Stimulated activated CD8-positive, alpha-beta memory T cell treated with anti-CD3 and anti-CD28 coated beads, Interleukin-7, amount 100 ng/mL, for 1 hour (primary cell): ENCODE measurements at places on chromosomes 7 and 10.

DNA sequence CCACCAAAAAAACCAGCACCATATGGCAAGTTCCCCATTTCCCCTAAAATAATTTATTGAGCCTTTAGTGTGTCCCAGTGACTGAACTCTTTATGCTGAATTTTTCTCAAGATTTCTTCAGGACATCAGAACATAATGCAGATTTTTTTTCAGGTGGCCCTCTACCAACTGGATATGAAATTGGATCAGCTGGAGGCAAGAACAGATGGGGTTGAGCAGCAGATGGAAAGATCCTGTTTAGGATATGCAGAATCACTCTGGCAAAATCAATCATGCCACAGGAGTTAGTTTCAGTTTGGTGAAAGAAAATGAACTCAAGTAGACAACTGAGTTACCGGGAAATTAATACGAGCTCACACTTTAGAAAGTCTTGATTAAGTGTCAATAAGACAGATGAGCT is 761.5 kb upstream of the C7orf33 start:
- no peak for DNase-seq

DNA sequence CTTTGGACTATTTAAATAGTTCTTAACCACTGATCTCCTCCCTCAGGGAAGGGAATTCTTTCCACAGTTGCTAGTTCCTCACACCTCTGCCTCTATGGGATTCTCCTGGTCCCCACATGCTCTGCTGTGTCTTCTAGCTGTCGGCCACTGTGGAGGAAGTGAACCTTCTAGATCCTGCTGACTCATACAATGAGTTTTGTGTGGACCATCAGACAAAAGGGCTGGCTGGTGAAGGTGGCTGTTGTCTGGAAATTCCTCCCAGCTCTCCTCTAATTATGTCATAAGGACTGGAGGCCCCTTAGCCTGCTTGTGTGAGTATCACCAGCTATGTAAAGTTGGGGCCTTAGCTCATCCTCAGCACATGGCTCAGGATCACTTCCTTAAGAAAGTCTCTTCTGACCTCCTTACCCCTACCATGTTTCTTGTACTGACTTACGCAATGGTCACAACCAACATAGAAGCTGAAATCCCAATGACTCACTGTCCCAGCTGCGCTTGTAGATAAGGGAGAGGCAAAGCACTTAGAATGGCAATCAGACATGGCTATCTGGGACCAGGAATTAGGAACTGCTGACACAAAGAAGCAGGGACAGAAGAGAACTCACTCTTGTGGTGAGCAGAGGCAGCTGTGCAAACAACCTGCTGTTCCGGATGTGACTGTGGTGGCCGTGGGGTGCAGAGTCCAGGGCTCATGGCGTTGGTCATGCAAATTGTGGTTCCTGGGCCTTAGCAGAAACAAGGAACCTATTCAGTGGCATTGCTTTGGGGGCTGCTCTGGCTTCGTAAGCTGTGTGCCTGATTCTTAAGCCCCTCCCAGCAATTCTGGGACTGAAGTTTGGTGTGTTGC is 2.5 kb upstream of the MACC1 start:
- no peak for DNase-seq

GRCh38 chr10:30705625-30706149 is 76.1 kb upstream of the LYZL2 start:
- no peak for DNase-seq

DNA sequence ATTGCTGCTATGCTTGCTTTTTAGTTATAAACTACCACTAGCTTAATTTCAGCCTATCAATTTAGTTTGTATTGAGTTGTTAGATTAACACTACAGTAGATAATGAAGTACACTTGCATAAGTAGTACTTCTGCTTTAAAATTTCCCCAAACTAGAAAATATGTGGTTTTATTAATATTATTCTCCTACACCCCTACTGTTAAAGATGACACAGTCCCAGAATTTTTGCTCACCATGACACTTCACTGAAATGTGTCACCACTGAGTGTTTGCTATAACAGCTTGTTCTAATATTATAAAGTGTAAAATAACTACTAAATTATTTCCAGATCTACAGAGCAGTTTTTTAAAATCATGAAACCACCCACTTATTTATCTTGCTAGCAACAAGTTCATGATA is 31.6 kb downstream of the RHEB start:
- no peak for DNase-seq

GRCh38 chr10:124300224-124300623 is 118.5 kb downstream of the OAT start:
- no peak for DNase-seq

- DNase-seq = no peak
Observed at GRCh38 chr10:2214805-2215204, 477.5 kb upstream of the ADARB2 start.

- DNase-seq = no peak
Observed at GRCh38 chr7:45484094-45484493, 90.1 kb upstream of the ADCY1 start.

GRCh38 chr10:9315292-9315691 is 1260.8 kb downstream of the GATA3 start:
- DNase-seq = no peak

DNA sequence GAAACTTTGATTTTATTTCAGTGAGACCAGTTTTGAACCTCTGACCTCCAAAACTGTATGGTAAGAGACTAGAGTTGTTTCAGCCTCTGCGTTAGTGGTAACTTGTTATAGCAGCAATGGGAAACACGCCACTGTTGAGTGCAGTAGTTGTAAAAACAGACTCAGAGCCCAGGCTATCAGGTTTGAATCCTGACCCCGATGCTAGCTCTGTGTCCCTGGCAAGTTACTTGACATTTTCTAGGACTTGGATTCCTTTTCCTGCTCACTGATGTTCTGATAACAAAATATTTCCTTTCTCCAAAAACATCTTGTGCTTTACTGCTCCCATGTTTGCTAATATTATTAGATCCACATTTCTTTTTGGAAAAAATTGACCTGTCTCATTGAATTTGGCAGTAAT is 131.0 kb downstream of the PLXDC2 start:
- no peak for DNase-seq

DNA sequence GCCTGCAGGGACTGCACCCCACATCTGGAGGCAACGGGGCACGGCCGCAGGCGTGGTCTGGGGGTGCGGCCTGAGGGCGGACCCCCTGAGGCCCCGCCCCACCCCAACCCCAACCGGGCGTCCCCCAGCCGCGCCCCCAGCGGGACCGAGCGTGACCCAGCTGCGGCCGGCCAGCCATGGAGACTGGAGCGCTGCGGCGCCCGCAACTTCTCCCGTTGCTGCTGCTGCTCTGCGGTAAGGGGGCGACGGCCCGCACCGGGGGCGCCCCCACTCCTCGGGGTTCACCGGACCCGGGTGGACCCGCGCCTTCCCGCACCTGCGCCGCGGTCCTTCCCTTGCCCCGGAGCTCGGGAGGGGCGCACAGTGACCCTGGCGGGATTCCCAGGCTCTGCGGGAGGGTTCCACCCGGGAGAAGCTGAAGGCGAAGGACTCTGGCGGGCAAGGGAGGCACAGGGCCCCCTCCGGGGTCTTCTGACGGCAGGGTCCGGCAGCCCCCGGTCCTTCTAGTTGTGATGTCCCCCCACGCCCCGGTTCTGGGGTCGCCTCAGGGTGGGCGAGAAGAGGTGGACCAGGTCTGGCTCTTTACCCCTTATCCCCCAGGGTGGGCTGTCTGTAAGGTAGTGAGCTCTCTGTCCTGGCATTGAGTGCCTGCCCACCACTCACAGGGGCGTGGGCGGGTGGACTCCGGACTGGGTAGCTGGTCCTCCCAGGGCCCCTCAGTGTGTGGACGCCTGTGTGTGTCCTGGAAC is at the start of gene RAMP3:
Gene RAMP3 (plus strand): TSS at position 139 of the 749 bp plus-strand sequence. CDS start 38 bp downstream, at position 177.
- DNase-seq = no peak

DNA sequence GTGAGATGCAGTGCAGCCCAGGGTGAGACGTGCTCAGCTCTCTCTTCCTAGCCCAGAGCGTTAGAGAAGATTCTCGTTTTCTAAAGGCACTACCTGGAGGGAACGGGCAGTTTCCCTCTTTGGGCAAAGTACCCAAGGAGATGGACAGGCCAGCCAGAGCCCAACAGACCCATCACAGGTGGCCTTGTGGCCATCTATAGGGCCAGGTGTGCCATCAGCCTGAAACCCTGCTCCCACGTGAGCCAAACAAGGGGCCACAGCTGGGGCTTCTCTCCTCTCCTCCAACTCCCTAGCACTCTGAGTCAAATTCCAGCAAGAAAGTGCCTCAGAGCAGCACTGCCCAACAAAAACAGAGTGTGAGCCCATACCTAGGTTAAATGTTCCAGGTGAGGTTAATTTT is 22.3 kb downstream of the CHST15 start:
- no peak for DNase-seq

DNA sequence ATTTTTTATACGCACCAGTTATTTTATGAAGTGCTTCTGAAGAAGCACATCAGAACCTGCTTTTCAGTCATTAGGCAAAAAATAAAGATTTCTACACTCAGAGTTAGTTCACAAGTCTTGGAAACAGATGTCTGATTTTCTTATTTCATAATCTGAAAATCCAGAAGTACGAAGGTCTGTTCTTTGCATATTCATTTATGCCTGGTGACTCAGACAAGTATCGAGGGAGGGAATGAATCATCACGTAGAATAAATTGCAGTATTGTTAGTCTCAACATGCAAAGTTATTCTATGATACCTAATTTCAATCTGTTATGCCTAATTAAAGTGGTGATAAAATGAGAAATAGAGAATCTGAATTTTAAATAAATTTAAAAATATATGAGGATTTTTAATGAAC is 113.6 kb upstream of the SEM1 start:
- DNase-seq = no peak

GRCh38 chr10:44932517-44933450 is 21.6 kb downstream of the TMEM72 start:
- peak; percentile 70 for DNase-seq

- DNase-seq = no peak
Observed at GRCh38 chr7:130149281-130150139, 55.7 kb downstream of the TMEM209 start.

DNA sequence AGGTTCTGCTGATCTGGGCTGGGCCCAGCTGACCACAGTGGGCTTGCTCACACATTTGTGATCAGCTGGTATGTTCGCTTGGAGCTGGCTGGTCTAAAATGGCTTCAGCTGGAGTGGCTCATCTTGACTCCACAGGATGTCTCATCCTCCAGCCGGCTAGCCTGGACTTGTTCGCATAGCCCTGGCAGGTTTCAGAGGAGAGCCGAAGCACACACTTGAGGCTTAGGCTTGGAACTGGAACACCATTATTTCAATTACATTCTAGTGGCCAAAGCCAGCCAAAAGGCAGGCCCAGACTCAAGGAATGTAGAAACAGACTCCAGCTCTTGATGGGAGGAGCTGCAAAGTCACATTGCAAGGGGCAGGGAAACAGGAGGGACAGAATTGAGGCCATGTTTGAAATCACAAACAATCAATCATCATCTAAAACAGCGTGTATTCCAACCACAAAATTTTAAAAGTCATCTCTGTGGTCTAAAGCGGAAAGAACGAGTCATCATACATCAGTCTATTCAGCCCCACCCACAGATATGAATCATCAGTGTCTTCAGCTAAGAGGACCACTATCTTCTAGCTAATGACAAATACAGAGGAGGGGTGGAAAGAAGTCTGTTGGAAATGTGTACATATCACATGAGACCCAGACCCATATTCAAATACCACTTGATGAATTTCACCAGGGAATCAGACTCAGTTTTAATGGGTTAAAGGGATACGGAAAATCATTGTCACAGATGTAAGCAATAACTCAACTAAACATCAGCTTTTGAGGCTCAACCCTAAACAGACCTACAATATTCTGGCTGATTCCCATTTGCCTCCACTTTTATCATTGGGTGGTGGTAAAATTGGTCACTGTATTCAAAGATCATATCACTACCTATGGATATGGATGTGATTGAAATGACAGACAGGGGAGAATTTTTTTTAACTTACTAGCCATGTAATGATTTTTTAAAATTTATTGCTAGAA is 139.0 kb upstream of the MKLN1 start:
- peak; percentile 6 for DNase-seq

GRCh38 chr7:98627413-98627790 is 10.3 kb downstream of the NPTX2 start:
- DNase-seq = no peak

GRCh38 chr10:110864662-110865140 is 7.0 kb upstream of the PDCD4 start:
- DNase-seq = no peak

DNA sequence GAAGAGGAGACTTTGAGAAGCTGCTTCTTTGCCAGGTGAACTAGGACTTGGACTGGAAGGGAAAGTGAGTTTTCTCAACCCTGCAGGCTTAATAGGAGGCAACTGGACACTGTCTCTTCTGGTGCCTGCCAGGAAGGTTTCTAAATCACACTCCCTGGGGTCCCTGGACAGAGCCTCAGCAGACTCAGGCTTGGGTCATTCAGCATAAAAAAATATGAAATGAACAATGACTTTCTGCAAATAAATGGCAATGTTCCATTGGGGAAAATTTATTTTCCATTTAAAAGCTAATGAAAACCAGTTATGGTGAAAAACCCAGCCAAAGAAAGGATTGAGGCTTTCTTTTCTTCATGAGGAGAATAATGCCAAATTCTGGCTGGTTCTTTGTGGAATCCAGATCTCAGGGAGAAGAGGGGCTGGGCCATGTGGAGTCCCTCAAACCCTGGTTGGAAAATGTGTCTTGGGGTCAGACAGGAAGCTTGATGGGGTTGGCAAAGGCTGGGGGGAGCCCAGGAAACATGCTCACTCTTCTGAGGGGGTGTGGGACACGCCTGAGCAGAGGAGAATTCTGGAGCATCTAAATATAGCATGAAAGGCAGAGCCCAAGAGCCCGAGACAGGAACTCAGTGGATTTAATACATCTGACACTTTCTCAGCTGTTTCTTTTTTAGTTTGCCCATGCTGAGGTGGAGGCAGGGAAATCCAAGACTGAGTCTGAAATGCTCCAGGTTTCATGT is 65.2 kb upstream of the EMX2 start:
- no peak for DNase-seq

- DNase-seq = no peak
Observed at GRCh38 chr7:137932881-137933269, 69.0 kb downstream of the CREB3L2 start.

GRCh38 chr10:22438711-22439110 is 93.4 kb downstream of the SPAG6 start:
- no peak for DNase-seq

DNA sequence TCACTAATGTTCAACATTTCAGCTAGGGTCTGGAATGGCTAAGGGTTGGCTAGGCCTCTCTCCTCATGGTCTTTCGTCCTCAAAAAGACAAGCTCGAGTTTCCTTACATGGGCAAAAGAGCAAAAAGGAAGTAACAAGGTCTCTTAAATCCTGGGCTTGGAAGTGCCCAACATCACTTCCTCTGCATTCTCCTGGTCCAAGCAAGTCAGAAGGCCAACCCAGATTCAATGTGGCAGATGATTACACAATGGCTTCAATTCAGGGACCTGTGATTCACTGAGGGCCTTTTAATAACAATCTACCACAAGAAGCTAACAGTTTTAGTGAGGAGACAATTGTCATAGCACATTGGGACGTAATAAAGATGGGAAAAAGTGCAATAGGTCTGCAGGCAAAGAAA is 4.4 kb upstream of the NUP205 start:
- DNase-seq = no peak

DNA sequence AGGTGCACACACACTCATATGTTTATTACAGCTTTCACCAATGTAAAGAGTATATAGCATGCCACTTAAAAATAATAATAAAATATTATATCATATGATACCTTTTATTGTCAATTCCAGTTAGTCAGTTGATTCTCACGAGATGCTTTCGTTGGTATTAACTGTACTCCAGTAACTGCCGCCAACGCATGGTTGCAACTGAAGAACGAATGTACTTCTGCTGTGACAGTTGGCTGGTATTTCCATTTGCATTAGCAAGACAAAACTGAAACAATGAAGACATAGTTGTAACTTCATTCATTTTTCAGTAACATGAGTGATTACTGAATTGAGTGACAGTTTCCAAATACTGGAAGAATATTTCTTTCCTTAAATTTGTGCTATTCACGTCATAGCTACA is 70.5 kb upstream of the PRKCQ start:
- DNase-seq = no peak
